ENCODE measurements at places on chromosomes 7 and 10. TPM values are rescaled to one million over a fixed set of nuclear protein-coding genes. Genes with fewer than 3 reads are reported as not detected.

GRCh38 chr7:128099204-128099671 lies 68.0 kb upstream of the LRRC4 start:
- no peak for DNase-seq

DNA sequence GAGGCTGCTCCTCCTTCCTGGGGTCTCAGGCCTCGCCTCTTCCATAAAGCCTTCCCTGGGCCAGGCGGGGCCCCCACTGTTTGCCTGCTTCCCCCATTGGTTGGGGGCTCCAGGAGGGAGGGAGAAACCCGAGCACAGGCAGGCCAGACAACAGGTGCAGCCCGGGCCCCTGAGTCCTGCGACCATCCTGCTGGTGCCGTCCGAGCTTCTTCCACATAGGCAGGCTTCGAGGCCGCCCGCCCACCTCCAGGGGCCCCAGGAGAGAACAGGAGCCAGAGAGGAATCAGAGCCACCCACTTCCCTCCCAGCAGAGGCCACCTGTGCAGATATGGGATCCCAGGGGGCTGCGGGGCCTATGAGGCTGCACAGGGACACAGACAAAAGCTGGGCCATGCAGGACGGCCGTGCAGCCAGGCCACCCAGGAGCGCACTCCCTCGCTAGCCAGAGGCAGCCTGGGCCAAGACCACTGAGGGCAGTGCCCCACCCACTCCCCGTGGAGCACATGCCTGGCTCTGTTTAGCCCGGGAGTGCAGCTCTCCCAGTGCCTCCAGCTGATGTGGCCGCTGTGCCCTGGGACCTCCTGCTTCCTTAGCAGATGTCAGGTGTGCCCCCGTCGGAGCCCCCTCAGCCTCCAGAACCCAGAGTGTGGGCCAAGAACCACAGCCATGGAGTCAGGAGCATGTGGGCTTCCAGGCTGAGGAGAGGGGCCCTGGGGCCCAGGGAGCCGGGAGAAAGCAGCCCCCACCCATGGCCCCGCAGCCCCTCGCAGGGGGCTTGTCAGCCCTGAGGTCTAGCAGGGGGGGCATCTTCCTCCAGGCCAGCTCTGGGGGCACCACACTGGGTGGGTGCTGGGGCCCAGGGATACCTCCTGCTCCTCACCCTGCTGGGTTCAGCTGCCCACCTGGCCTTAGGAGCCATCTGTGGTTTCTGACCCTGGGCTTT lies 59.9 kb upstream of the INPP5A start:
- DNase-seq, result no peak

DNA sequence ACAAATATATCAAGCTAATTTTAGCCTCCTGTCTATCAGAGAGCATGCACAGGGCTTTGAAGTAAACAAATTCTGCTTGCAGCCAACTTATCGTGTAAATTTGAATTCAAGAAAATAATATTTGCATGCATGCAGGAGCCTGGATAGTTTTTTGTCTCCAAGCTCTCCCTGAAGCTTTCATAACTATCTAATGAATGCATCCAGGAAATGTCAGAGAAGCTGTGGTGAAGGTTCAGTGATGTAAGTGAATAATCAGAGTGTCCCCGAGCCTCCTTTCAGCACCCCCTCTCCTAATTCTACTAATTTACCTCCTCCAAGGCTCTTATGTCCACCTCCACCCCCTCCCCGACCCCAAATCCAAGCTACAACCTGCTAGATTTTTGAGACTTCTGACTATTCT lies 172.0 kb upstream of the ZNF32 start:
- DNase-seq, result no peak

DNA sequence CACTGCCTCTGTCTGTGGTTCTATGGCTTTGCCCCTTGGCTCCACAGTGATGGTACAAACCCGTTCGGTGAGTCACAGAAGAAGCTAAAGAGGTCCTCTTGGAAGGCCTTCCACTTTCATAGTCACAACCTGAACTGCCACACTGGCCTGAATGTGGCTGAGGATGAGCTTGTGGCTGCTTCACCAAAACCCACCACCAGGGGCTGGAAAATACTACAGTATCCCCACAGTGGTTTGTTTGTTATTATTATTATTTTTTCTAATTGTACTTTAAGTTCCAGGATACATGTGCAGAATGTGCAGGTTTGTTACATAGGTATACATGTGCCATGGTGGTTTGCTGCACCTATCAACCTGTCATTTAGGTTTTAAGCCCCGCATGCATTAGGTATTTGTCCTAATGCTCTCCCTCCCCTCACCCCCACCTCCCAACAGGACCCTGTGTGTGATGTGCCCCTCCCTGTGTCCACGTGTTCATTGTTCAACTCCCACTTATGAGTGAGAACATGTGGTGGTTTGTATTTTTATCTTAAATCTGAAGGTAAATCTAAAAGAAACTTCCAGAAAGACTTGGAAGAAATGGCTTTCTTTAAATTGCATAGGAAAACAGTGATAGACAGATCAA lies 160.8 kb upstream of the NPSR1 start:
- DNase-seq, result no peak

DNA sequence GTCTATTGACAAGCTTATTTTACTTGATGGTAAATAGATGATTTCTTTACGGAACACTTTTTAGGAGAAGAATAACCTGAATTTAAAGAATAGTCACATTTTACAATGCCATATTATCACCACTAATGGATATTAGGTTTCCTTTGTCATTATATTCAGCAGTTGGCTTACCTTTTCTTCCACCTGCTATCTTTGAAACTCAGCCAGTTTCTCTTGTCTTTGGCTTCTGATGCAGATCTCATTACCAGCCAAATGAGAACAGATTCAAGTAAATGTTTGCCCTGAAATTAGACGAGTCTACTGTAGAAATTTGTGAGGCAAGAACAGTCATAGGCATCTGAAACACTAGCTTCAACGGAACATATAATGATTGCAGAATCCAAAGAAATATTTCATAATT lies 85.5 kb upstream of the OIT3 start:
- DNase-seq, result no peak

GRCh38 chr10:59829601-59830000 lies 76.3 kb upstream of the MRLN start:
- DNase-seq, result no peak

GRCh38 chr7:116752305-116753074 lies 80.5 kb downstream of the MET start:
- DNase-seq, result no peak

DNA sequence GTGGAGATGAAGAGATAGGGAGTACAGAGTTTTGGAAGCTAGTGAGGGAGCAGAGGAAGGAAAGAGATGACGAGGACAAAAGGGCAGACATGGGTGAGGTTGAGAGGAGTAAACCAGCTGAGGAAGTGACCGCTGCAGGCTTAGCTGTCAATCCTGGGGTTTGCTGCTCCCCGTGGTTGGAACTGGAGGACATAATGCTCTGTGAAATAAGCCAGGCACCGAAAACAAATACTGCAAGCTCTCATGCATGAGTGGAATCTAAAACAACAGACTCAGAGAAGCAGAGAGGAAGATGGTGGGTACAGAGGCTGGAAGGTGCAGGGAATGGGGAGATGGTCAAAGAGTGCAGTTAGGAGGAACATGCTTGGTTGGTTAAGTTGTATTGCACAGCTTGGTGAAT lies 482.2 kb upstream of the C7orf33 start:
- no peak for DNase-seq

DNA sequence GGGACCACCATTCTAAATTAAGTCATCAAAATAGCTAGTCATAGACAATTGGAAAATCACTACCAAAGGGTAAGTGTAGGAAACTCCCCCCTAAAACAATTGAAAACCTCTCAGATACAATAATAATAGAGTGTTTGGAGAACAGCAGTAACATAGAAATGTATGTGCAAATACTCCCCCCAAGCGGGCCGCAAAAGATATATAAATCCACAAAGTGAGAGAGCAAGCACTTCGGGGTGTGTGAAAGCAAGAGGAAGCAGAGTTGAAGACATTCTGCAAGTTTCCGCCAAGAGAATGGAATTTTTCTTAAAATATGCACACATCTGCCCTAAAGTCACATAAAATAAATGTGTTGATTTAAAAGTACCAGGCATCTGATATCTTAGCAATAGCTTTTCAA lies 33.3 kb downstream of the CHCHD3 start:
- no peak for DNase-seq

DNA sequence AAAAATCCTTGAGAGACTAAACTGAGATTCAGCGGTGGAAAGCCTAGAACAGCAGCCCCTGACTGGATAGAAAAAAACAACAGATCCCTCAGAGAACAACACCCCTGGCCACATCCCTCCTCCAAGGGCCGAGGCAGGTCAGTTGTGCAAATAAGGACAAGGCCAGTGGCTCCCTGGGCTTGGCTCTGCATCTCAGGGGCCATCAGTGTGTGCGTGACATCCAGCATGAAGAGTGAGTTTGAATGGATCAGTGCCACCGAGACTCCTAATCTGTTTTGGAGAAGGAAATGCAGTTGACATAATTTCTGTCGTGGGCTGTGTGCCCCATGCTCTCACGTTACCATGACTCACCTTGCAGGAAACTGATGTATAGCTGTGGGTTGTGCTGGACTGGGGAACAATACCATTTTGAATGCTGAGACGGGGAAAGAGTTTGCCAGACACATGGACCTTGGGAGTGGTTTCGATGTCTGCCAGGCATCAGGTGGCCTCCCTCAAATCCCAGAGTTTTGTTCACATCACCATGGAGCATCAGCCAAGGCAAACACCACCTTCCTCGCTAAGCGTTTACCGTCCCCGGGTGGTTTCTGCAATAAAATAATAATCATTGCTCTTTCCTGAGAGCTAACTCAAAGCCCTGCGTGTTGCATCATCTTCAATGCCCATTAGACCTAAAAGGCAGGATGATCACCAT lies 153.2 kb upstream of the FZD8 start:
- DNase-seq, result no peak

DNA sequence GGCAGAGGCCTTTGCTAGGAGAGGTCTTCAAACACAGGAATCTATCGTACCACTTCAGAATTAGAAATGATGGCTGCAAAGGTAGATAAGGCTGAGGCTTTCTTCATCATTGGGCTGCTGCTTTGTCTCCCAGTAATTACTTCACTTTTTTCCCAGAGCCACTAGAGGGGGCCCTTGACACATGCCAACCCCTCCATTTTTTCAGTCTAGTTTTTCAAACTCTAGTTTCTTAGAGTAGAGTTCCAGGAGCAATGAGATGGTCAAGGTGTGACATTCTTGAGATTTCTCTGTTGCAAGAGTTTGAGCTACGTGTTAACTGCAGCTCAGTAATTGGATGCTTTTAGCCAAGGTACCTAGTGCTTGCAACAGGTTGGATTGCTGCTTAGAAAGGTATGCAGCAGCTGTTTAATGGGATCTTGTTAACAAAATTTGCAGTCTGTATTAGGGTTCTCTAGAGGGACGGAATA lies 33.8 kb upstream of the RBM20 start:
- peak; percentile 51 for DNase-seq

DNA sequence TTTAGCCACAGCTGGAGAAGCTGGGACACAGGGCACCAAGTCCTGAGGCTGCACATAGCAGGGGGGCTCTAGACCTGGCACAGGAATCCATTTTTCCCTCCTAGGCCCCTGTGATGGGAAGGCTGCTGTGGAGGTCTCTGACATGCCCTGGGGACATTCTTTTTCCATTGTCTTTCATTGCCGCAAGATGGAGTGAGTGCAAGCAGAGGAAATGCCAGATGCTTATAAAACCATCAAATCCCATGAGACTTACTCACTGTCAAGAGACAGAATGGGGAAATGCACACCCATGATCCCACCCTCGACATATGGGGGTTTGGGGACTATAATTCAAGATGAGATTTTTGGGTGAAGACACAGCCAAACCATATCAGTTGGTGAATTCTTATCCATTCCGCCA lies 94.7 kb upstream of the FERD3L start:
- DNase-seq, result no peak

- DNase-seq, result peak; percentile 31
These were observed 544 bp downstream of the PDK4 start for GRCh38 chr7:95595746-95596197.

DNA sequence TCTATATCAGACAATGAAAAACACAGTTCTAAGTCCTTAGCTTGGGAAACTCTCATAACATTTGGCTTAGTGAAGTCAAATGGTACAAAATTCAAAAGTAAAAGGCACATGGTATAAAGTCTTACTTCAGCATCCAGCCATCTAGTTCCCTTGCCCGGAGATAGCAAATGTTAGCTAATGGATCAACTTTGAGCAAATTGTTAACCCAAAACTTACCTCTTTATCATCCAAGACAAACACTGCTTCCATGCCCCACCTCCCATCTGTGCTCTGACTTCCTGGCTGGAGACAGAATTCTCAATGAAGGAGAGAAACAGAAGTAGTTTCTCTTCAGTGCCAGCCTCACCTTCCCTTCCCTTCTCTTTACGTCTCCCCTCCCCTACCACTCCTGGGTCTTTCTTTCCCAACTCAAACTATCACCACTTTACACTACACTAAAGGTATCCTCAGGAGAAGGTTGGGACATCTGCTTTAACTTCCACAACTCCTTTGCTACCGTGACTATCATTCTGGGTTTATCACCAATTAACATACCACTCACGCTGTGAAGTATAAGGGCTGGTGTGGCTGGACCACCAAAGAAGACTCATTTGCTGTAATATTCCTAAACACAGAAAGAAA lies 21.2 kb upstream of the ZNRF2 start:
- DNase-seq, result no peak

DNA sequence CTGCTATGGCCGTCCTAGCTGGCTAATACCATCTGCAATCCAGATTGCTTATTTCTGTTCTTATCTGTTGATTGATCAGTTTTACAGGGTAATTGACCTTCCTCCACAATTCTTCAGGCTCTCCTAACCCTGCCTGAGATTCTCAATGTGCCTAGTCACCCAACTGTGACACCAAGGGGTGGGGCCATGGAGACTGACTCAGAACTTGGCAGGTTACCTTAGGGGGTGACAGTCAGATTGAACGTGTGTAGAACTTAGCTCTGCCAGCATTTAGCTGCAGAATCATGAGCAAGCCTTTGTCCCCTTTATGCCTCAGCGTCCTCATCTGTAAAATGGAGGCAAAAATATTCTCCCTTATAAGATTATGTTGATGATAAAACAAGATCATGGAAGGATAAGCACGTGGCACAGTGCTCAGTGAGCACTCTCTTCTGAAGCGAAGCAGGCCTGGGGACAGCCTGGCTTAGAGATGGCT lies 19.1 kb upstream of the LEP start:
- DNase-seq, result no peak

GRCh38 chr10:106226828-106227227 lies 937.7 kb downstream of the SORCS1 start:
- DNase-seq, result no peak

GRCh38 chr7:93509303-93509702 lies 65.2 kb downstream of the CALCR start:
- no peak for DNase-seq

The DYNC1I1 gene
- polyA plus RNA-seq, result 0.80 TPM

The TUBB8 gene
- polyA plus RNA-seq, result 0.34 TPM

The PSAP gene
- 483 TPM for polyA plus RNA-seq

The TCERG1L gene
- polyA plus RNA-seq, result 0.19 TPM

Data from muscle of arm (tissue), 14 donors.